Cardiac atrium fibroblast (primary cell): ENCODE measurements at places on chromosomes 11 and 22. TPM values are rescaled to one million over a fixed set of nuclear protein-coding genes. Genes with fewer than 3 reads are reported as not detected.

The SEPTIN3 gene
- total RNA-seq = not detected in 2 replicates

The MMP1 gene
- total RNA-seq = 1.1 and 1.5 TPM in 2 replicates

The LYVE1 gene
- total RNA-seq = 0.36 and 1.1 TPM in 2 replicates

The CATSPER1 gene
- total RNA-seq = not detected in 2 replicates

The JRKL gene
- total RNA-seq = 5.1 and 6.8 TPM in 2 replicates

The COX8A gene
- 423 and 461 TPM in 2 replicates for total RNA-seq

The PIK3C2A gene
- 91.2 and 105 TPM in 2 replicates for total RNA-seq

The TSPO gene
- 669 and 696 TPM in 2 replicates for total RNA-seq

The BCO2 gene
- total RNA-seq = 0.72 and 1.8 TPM in 2 replicates

The FOSL1 gene
- total RNA-seq = 33.4 and 37.7 TPM in 2 replicates

The SELENOM gene
- total RNA-seq = 320 and 390 TPM in 2 replicates

The ST14 gene
- not detected in 2 replicates for total RNA-seq

The TCIRG1 gene
- total RNA-seq = 87.0 and 105 TPM in 2 replicates

The ACTN3 gene
- under 0.01 TPM in 2 replicates for total RNA-seq

The FGF19 gene
- total RNA-seq = not detected in 2 replicates

The CCDC81 gene
- total RNA-seq = under 0.01 TPM in 1 of 2 replicates, not detected in the other

The PRODH gene
- total RNA-seq = not detected in 2 replicates

The C11orf87 gene
- not detected in 2 replicates for total RNA-seq

The RFPL2 gene
- not detected in 2 replicates for total RNA-seq

The TTLL8 gene
- not detected in 2 replicates for total RNA-seq

The MYEOV gene
- not detected in 2 replicates for total RNA-seq

The TMEM126B gene
- total RNA-seq = 47.8 and 51.0 TPM in 2 replicates

The SMTNL1 gene
- not detected in 2 replicates for total RNA-seq

The PARVA gene
- 58.3 and 69.7 TPM in 2 replicates for total RNA-seq

The MYOD1 gene
- total RNA-seq = not detected in 2 replicates

The OR4P4 gene
- not detected in 2 replicates for total RNA-seq

The PRR33 gene
- not detected in 2 replicates for total RNA-seq

The WNT11 gene
- total RNA-seq = 0.65 TPM in 1 of 2 replicates, not detected in the other

The ACR gene
- not detected in 2 replicates for total RNA-seq

The PDE2A gene
- total RNA-seq = 4.4 and 9.7 TPM in 2 replicates

The LRRC32 gene
- 46.7 and 67.2 TPM in 2 replicates for total RNA-seq

The PAFAH1B2 gene
- total RNA-seq = 73.1 and 83.8 TPM in 2 replicates

The MS4A6E gene
- total RNA-seq = not detected in 2 replicates

The B4GALNT4 gene
- 2.3 and 7.1 TPM in 2 replicates for total RNA-seq

The KMT2A gene
- total RNA-seq = 18.8 and 20.1 TPM in 2 replicates

The PRAME gene
- total RNA-seq = under 0.01 TPM in 1 of 2 replicates, not detected in the other

The RIMBP3B gene
- 0.16 TPM in 1 of 2 replicates, not detected in the other for total RNA-seq

The HBB gene
- not detected in 2 replicates for total RNA-seq

The MFRP gene
- not detected in 2 replicates for total RNA-seq
